NCI-H1436 treated with DMSO at 0.1 percent for 48 hours (cell line): ENCODE measurements at places on chromosomes 1 and 21.

- DNase-seq: no peak
These were observed 7.7 kb upstream of the LCE3A start for GRCh38 chr1:152630596-152630995.

GRCh38 chr1:184892116-184892515 is 82.2 kb downstream of the NIBAN1 start:
- no peak for DNase-seq

DNA sequence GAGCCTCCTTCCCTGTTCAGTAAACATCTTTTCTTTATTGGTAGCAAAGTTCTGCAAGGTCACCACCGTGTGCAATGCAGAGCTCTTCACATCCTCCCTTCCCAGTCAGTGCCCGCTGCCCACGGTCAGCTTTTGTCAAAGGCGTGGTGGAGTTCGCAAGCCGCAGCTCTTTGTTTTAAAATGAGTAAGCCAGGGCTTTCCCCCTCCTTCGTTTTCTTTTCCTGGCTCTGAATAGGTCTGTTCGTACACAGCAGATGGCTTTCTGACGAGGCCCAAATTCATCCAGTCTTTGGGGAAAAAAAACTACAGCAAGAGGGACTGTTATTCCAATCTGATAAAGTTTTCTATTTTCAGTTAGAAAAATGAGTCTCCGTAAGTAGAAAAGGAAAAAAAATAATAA is 153.2 kb downstream of the LRIG2 start:
- DNase-seq: no peak

GRCh38 chr21:35503671-35504070 is 454.6 kb upstream of the RUNX1 start:
- DNase-seq: no peak

- DNase-seq: no peak
These were observed 13.6 kb downstream of the DENND1B start for GRCh38 chr1:197761654-197762053.
